ENCODE measurements at places on chromosomes 2 and 18.

DNA sequence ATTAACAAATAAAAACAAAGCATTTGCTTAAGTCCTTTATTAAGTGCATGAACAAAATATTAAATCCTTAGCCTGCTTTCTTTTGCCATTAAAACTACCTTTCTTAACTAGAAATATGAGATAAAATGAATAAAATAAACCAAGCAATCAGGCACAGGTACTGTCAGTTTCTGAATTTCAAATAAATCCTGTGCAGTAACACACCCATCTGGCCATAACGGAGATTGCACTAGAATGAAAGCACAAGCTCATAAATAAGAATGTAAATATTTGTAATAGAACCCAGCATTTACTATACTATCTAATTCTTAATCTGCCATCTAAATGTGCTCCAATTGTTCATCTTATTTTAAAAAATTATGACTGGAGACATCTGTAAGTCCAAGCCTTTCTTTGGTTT lies 31.9 kb downstream of the PRKRA start:
- DNase-seq, result no peak

GRCh38 chr18:51890762-51891161 lies 449.2 kb upstream of the DCC start:
- no peak for DNase-seq

DNA sequence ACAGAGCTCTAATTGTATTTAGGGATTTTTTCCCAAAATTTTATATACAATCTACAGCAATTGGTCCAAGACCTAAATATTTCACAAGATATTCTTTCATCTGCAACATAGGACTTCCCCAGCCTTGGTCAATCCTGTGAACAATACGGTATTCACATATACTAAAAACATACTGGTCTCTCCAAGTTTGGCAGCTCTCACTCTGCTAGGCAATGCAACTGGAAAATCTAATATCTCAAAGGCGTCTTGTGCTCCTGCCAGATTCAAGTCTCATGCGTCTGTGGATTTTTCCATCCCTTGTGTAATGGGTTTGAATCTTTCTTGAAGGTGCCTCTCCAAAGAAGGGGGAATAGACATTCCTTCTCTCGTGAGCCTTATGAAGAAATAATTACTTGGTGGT lies 27.4 kb upstream of the MBOAT2 start:
- DNase-seq, result no peak

- no peak for DNase-seq
Measured at GRCh38 chr2:215567504-215567903, 131.6 kb upstream of the FN1 start.

GRCh38 chr2:210839034-210839433 lies 282.6 kb downstream of the CPS1 start:
- DNase-seq, result no peak

GRCh38 chr2:146227152-146228019 lies 1617.4 kb upstream of the ACVR2A start:
- DNase-seq, result no peak

DNA sequence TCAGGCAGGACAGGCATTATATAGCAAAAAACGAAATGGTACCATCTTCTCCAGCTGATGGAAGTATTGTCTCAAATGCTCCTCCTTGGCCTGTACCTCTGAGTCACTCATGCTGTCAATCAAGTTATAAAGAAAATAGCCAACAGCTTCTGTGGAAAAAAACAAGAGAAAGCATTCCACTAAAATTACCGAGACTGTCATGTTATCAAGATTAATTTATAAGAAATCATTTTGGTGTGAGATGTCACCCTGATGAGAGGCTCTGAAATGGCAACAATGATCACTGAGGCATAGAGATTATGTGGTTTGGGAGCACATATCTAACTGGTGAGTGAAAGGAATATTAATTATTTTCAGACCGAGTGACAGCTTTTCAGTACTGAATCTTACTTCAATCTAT lies 47.4 kb downstream of the LRPPRC start:
- no peak for DNase-seq

- no peak for DNase-seq
Measured at GRCh38 chr18:64693766-64694165, 544.9 kb upstream of the LINC00305 start.

- no peak for DNase-seq
Measured at GRCh38 chr2:234495251-234496054, 1.4 kb downstream of the ARL4C start.

DNA sequence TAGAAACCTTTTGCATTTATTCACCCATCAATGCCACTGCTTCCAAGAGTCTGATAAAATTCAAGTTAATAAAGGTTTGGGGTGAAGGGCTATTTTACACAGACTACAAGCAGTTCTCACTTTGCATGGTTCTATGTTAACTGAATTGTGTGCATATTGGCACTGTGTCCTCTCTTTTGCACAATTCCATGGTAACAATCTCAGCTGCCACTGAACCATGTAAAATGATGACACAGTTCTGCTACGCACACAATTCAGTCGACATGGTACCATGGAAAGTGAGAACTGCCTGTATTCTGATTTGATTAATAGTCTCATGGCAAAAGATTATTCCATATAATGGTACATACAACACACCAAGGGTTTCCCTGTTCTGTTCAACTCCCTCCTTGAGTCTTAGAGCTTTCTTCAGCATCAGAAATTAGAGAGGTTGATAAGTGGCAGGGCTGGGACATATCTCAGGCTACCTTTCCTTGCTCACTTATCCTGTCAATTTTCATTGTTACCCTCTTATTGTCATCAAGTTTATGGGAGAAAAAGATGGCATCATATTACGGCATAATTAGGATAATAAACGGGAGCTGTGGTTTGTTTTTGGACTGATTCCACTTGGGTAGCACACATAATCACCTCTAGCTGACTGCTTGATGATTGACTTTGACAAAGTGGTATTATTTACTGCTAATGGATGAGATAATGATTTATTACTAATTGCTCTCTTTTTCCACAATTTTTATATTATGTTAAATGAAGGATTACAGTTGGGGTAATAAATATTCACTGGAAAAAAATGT lies 139.3 kb upstream of the CREB1 start:
- no peak for DNase-seq

DNA sequence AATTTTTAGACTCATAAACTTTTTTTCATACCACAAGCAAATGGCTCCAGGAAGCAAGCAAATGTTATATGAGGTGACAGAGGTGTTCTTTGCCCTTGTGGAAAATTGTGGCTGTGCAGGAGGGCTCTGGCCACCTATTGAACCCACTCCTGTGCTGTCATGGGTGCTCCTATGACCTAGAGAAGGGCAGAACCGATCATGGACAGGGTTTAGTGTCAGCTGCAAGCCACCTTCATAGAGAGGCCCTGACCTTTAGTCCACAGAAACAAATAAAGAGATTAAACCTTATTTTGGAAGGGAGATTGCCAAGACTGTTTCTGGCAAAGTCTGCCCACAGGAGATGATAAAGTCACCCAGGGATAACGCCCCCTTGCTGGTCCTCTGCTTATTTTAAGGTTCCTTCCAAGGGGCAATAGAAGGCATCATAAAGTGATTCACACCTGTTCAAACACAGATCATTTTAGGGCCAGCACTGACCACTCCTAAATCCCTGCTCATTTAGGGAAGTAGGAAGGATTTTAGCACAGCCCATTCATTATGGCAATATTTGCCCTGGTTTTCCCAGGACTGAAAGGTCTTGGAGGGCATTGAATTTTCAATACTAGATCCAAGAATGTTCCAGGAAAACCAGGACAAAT lies 26.1 kb upstream of the STAT4 start:
- no peak for DNase-seq

- no peak for DNase-seq
Measured at GRCh38 chr2:105714141-105714540, 30.6 kb upstream of the NCK2 start.

DNA sequence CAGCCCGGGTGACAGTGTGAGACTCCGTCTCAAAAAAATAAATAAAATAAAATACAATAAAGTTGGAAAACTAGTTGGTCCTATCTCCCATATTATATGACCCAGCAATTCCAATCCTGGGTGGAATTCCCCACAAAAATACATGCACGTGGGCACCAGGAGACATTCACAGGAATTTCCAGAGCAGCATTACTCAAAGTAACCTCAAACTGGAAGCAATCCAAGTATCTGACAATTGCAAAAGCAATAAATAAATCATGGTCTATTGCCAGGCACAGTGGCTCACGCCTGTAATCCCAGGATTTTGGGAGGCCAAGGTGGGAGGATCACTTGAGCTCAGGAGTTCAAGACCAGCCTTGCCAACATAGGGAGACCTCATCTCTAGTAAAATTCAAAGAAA lies 101.2 kb upstream of the MAP4K4 start:
- DNase-seq, result no peak

DNA sequence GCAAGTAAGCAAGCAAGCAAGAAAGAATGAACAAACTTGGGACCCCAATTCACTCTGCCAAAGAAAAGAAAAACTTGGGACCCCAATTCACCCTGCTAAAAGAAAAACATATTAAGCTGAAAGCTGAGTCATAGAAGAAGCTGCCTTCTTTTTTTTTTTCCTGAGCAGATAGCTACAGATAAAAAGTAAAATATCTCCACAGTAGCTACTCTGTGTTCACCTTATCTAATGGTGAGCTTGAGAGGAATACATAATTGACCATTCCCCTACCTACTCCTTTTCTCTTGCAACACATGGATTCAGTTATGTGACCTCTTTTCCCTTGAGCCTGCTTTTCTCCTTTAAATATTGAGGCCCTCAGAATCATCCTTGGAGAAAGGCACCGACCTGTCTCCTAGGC lies 63.0 kb downstream of the MCFD2 start:
- DNase-seq, result no peak

DNA sequence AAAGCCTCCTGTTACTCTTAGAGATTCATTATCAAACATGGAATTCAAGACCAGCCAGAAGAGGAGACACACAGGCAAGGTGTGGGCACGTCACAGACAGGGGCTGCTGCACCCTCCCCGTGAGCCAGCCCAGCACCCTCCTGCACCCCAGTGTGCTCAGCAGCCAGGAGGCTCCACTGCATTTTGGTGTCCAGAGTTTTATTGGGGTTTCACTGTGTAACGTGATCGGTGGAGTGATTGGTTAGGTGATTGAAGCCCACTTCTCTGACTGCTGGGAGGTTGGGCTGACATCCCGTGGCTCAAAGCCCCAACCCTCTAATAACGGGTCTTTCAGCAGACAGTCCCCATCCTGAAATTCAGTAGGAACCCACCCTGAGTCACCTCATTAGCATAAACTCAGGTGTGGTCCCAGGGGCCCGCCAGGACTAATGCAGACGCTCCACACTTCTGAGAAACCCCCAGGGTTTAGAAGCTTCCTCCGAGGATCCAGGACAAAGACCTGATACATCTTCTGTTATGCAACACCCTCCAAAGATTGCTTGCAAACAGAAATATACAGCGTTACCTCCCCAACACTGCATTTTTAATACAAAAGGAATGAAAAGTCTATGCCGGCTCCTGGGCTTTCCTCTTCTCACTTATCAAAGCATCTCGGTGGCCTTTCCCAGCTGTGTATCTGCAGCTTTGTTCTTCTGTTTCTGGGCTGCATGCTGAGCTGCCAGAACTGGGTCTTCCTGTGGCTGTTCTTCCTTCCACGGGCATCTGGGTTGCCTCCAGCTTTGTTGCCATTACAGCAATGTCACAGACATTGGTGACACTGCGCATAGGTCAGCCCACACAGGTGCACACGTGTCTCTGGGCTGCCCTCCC lies 43.7 kb upstream of the SNED1 start:
- DNase-seq, result no peak

DNA sequence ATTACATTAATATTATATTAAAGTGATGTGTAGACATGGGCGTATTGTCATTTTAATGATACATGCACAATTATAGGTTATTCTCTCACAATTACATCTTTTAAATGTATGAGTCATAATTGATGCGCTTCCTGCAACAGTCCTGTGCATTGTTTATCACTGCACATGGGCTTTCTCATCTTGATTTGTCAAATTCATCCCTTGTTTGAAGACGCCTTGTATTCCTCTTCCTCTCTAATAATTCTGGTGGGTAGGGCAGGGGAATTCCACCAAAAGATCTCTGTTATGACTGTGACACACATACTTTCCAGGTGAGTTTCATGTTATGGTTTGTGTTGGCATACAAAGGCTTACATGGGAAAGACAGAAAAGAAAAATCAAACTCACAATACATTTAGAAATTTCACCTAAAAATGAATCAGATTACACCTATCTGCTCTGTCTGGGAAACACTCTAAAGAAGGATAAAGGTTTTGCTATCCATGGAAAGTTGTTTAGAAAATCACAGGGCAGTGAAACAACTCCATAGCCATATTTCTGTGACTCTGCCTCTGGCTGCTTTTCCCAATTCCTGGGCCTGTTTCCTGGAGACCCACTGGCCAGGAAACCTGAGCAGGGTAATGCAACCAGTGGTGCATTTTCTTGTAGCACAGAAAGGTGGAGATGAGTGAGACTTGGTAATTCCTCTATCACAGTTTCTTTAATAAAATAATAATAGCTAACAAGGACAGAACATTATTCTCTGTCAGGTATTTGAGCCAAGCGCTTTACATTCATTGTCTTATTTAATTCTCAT lies 13.2 kb downstream of the SLC9A2 start:
- DNase-seq, result no peak

DNA sequence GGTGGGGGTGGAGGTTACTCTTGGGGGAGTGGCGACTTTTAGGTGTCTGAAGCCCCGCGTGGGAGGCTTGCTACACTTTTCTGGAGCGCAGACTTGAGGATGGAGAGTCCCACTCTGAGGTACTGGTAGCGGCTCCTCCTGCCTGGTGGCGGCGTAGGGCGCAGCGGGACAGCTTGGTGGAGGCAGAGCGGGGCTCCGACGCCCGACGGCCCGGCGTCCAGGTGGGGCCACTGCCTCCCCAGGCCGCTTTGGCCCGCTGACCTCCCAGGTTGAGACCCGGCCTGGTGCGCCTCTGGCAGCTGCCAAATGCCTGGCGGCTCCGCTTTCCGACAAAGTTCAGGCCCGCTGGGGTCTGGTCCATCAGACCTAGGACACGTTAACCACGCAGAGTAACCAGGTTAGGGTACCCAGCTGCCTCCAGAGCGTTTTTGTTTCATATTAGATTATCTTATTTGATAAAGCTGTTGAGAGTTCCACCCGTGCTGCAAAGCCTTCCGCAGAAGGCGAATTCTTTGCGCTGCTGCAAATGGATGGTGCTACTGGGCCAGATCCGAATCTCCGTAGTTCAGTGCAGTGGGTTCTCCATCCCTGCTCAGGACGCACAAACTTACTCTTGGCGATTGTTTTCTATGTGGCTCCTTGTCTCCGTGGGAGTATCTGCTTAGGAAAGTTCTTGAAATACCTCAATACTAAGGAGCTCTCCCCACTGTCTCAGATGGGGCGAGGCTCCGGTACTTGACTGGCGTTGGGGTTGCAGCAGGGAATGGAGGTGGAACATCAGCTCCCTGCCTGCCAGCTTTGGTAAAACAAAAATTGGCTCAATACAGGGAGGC lies 405.9 kb downstream of the XIRP2 start:
- no peak for DNase-seq
